Occipital lobe (tissue), 3 donors: ENCODE measurements at places on chromosomes 7 and 10. TPM values are rescaled to one million over a fixed set of nuclear protein-coding genes. Genes with fewer than 3 reads are reported as not detected.

DNA sequence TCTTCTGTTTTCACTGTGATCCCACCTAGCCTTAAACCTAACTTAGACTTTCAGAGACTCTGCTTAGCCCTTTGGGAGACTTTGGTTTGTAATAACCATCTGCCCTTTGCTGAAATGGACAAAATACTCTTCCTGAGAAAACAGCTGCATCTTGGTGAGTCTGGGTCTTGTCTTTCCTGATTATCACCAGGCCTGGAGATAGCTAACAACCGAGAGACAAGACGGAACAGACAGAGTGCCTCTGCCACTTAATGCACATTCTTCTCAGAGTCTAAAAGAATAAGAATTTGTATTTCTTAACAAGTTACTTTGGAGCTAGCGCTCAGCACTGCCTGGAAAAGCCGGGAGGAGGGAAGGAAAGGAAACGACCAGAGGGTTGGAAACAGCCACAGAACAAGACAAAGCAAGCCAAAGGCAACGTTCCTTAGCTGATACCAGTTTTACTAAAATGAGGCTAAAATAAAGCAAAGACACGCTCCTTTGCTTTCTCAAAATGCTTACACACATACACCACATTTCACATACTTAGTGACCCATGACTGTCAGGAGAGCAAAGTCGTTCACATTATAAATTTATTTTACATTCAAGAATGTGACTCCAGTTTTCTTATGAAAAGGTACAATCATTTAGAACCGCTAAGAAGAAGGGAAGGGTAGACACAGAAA, 70.3 kb upstream of the DGKI start:
- DNase-seq = no peak

Gene MPP7
- 1.4 TPM for total RNA-seq

- DNase-seq = no peak
These were observed 97.7 kb downstream of the CACNA2D1 start for GRCh38 chr7:82345886-82346285.

Gene DGKB
- 6.6 TPM for total RNA-seq

DNA sequence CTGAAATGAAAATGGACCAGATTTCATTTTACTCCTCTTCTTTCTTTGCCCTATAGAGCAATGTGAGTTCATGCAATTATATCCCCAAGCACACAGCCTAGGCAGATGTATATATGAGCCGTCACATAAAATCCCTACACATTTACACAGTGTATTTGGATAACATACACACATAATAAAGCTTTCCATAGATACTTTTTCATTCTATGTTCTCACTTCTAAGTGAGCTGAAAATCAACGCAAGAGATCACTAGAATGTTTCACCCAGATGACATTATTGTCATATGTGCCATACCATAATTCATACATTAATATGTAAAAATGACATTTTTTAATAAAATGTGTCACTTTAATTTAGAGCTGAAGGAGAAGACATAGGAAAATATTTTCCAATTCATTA, 129.4 kb downstream of the INHBA start:
- DNase-seq = no peak

Gene SRGN
- total RNA-seq = 24.8 TPM

DNA sequence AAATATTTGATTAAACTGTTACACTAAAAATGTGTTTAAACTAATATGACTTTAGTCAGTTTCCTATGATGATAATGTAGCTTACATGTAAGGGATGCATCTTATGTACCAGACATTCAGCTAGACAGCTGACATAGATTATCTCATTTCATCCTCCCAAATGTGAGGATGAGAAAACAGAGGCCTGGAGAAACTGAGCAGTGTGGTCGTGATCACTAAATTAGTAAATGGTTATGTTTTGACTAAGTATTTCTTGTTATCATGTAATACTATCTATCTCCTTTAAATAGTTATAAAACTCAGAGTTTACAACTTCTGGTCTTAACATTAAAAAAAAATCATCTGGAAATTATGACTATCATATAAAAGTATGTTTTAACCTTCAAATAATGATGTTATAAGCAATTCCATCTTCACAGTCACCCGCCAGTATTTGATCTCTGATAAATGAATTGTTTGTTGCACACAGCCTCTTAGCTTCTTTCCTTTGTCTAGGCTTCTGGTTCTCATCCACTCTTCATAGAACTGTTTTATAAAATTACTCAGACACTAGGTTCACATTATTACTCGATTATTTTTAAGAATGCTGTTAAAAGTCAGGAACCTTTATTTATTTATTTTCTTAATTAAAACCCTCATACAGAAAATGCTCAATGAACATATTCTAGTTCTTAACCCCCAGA, 33.6 kb upstream of the HDAC9 start:
- no peak for DNase-seq

GRCh38 chr7:82241356-82241755, 202.2 kb downstream of the CACNA2D1 start:
- DNase-seq = no peak

Gene WDFY4
- total RNA-seq = 0.94 TPM

Gene NOD1
- 1.9 TPM for total RNA-seq

- no peak for DNase-seq
These were observed 4.4 kb downstream of the ZNF655 start for GRCh38 chr7:99562832-99563231.

Gene PAX2
- total RNA-seq = not detected

Gene PNLIPRP3
- not detected for total RNA-seq

- no peak for DNase-seq
These were observed 1.2 kb upstream of the PLCE1 start for GRCh38 chr10:93992400-93993030.

GRCh38 chr10:65950075-65950474, 975.8 kb upstream of the LRRTM3 start:
- no peak for DNase-seq

Gene BMPER
- total RNA-seq = 4.5 TPM

Gene RBM28
- 12.5 TPM for total RNA-seq

Gene CPEB3
- 22.0 TPM for total RNA-seq

GRCh38 chr7:7122033-7122478, 60.3 kb upstream of the C1GALT1 start:
- no peak for DNase-seq

Gene PRTFDC1
- total RNA-seq = 35.7 TPM

DNA sequence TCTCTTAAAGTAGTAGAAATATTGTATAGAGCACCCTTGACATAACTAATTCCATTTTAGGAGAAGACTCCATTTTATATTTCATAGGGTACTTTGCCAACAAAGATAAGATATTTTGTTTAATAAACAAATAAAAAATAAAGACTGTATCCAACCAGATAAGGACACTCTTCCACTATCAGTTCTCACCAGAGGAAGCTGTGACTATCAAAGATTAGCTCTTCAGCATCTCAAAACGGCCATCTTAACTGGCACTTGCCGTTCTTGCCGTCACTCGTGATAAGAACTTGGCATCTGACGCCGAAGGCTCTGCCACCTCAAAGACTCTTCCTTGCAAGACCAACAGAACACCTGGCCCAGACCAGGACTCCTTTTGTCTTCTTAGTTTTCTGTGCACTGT, 26.3 kb upstream of the AKR1B1 start:
- DNase-seq = no peak

GRCh38 chr7:2504128-2504888, 15.3 kb upstream of the LFNG start:
- no peak for DNase-seq

Gene H2BK1
- total RNA-seq = not detected

GRCh38 chr10:89567576-89568245, 32.3 kb upstream of the SLC16A12 start:
- no peak for DNase-seq

Gene GPR26
- 3.1 TPM for total RNA-seq

Gene SRRM3
- total RNA-seq = 6.7 TPM

Gene PON1
- not detected for total RNA-seq

DNA sequence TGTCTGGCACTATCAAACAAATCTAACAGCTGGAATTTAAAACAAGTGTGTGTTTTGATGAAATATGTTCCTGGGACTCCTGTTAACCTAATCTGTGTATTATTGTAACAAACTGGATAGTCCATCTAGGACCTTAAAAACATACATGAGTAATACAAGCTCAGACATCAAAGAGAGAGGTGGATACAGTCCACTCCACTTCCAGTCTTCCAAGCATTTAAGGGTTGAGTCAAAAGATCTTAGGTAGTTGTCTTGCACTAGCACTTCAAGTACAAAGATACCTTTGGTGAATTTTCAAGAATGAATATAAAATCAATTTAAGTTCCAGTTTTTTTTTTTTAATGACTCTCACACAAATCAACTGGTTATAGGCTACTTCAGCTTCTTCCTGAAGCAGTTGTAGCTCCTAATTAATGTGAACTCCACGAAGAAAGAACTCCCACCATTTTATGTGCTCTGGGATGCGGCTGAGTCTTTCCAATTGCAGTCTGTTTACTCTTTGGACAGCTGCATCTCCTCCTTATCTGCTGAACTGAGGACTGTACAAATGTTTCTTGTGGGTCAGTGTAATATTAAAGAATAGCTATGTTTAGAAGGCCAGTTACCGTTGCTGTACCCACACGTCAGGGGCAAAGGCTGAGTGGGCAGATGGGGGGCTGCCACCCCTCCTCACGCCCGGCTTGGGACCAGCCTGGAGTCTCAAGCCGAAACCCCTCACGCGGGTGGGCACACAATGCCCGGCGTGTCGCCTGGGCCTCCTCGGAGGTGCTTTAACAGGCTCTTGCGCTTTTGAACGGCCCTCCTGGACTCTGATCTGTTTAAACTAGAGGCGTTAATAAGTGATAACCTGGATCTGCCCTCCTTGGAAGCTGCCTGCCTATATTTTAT, 2.9 kb upstream of the IGF2BP3 start:
- DNase-seq = no peak

DNA sequence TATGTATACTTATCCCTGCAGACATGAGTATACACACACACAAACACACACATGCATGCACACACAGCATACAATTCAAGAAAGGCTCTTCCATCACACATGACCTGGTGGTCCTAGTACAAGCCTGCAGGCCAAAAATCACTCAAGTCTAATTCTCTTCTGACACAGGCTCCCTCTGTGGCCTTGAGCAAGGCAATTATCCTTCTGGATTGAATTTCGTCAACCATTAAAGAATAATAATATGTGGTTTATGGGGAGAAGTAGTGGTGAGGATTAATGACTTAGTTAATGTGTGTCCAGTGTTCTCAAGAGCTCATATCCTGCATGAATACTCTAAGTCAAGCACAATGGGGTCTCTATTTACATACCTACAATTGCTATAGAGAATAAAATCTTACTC, 161.8 kb upstream of the KIAA1217 start:
- no peak for DNase-seq

Gene MYL10
- total RNA-seq = not detected

DNA sequence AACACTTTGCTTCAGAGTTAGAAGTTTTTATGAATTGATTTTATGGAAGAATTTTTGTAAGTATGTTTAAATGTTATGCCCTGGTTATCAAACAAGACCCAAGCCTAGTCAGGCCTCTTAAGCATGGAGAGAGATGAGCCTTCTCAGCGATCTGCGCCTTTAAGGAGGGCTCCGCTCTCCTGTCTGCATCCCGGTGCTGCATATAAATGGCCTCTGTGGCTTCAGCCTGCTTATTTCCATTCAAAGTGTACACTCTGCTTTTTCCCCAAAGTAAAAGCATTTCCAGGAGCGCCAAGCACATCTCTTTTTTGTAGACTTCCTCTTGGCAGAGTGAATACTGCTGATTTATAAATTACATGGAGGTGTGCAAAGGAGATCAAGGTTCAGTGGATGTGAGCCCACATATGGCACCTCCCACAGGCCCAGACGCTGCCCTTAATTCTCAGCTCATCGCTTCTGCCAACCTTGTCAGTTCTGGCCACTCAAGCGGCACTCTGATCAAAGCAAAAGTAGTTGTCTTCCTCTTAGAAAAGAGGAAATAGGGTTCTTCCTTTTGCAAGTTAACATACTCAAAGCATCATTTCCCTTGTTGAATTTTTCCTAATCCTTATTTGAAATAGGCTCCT, 70.0 kb upstream of the SFMBT2 start:
- DNase-seq = no peak

Gene SLC35B4
- total RNA-seq = 27.9 TPM

DNA sequence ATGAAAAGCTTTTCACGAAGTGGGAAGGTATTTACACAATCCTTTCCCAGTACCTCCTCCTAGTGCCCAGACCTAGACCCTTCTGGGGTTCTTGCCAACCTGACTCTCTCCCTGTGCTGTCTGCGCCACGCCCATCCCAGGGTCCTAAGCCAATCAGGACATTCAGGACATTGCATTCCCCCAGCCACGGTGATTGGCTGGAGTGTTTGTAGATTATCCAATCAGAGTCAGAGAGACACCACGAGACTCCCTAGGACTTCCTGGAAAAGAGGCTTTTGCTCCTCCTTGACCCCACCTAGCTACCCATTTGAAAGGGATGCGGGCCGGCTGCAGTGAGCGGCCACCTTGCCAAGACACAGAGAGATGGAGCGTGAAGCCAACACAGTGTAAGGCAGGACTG, 3.5 kb upstream of the GDF2 start:
- DNase-seq = no peak

- no peak for DNase-seq
These were observed 635 bp downstream of the ZNF32 start for GRCh38 chr10:43648095-43648397.

Gene POLR2J2
- total RNA-seq = 3.1 TPM
